ENCODE measurements at places on chromosomes 13 and 19.
A peak's percentile ranks its signal among the peaks of the same experiment; 100 is the strongest.

- DNase-seq: peak; percentile 42
Observed at GRCh38 chr13:106561551-106562170, 6.3 kb downstream of the ARGLU1 start.

GRCh38 chr19:17243211-17243829 lies 2.4 kb downstream of the NR2F6 start:
- DNase-seq: no peak

GRCh38 chr19:33653684-33654083 lies 31.9 kb downstream of the CHST8 start:
- no peak for DNase-seq

DNA sequence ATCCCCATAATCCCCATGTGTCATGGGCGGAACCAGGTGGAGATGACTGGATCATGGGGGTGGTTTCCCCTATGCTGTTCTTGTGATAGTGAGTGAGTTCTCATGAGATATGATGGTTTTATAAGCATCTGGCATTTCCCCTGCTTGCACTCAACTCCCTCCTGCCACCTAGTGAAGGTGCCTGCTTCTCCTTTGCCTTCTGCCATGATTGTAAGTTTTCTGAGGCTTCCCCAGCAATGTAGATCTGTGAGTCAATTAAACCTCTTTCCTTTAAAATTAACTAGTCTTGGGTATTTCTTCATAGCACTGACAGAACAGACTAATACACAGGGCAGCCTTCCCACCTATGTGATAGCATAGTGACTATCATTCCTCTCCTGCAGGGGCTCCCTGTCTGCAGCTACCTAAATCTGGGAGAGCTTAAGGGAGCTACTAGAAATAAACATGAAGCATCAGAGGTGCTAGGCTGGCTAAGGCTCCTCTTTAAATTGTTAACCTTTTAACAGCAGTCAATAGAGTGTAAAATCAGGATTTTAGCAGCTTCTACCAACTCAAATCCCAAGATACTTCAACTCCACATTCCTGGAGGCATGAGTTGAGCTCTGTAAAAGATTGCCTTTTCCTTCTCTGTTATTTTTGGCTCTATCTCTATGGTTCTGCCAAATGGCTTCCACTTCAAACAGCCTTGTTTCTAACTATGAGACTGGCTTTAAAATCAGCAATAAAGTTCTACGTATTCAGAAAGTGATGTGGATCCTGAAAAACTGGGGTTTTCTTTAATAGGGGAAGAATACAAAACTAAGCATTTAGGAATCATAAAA lies 112.3 kb downstream of the VWA8 start:
- DNase-seq: no peak

DNA sequence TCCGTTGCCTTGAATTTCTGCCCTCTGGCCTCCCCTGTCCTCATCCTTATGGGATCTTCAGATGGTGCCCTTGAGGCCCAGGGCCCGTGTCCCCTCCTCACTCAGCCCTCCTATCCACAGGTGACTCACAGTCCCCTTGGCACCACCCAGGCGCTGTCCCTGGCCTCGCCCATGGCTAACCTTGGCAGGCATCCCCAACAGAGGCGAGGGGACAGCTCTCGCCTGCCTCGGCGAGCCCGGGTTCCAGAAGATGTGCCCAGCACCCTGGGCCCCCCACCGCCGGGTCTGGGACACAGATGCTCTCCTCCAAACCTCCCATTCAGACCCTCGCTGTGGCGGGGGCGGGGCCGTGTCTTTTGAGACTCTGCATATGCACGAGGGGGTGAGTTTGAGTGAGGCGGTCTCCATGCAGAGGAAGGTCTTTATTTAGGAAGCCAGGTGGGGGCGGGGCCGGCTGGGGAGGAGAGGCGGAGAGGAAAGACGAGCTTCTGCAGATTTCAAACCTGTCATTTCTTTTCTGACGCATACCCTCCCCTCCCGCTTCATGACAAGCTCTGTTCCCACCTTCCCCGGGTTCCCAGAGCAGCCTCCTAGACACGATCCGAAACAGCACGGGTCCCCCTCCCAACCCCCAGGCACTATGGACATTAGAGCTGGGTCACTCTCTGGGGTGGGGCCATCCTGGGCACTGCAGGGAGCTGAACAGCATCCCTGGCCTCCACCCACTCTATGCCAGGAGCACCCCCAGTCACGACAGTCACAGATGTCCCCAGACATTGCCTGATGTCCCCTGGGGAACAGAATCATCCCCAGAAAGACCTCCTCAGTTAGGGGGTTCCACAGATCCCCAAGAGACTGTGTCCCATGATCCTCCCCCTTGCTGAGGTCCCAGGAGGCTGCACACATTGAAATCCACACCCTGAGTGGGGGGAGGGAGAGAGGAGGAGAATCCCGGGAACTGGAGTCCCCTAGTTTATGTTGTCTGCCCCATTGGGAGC lies 48.5 kb downstream of the GNG7 start:
- DNase-seq: no peak

DNA sequence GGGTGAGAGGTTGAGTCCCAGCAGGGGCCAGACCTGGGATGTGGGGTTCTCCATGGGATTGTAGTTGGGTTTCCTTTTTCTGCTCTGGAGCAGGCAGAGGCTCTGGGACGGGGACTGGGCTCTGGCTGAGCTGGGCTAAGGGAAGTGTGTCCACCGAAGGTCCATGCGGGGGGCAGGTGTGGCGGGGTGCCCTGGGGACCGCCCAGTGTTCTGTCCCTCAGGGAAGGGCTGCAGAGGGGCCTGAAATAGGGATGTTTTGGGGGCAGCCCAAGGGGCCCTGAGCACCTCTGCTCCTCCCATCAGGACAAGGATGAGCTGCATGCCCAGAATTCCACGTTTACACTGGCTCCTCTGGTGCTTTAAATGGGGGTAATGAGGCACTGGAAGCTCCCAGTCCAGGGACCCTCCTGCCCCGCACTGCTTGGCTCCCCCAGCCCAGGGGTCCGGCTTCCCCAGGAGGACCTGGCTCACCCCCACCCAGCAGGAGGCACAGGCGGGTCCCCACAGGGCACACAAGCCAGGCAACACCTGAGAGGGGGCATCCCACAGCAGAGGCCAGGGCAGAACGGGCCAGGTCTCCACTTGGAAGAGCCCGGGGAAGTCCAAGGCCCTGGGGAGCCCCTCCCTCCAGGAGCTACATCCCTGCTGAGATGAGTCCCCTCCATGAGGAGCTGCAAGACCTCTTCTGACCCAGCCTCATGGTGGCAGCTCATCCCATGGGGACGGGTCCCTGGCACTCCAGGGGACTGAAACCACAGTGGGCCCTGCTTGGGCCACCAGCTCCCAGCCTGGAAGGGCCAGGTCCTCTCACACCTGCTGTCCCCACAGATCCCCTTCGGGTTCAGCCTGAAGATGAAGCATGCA lies 14.7 kb upstream of the ZNF14 start:
- DNase-seq: no peak

GRCh38 chr13:33403807-33404362 lies 118.3 kb upstream of the STARD13 start:
- DNase-seq: no peak

- no peak for DNase-seq
Observed at GRCh38 chr13:48892053-48892687, 83.5 kb upstream of the FNDC3A start.

DNA sequence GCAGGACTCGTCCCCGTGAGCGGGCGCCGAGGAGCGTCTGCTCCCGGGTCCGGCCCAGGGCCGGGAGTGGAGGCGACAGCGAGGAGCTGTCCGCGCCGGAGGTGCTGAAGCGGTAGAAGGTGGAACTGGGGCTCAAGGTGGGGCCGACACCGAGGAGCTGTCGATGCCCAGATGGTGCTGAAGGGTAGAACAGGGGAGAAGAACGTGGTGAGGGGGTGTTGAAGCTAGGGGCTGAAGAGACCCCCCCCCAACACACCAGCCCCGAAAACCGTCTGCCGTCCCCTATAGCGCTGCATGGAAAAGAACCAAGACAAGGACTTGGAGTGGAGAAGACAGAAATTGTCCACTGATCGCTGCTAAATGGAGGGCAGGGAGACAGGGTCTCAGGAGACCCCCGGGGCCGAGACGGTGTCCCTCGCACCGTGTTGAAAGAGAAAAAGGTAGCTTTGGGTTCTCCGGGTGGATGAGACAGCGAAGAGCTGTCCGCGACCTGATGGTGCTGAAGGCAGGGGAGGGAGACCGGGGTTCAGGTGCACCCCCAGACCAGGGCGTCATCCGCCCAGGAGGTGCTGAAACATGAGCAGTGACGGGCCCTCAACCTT lies 7.1 kb upstream of the PDE4C start:
- no peak for DNase-seq

- no peak for DNase-seq
Observed at GRCh38 chr13:91863699-91864098, 465.3 kb downstream of the GPC5 start.

GRCh38 chr13:114106526-114106925 lies 25.9 kb downstream of the RASA3 start:
- no peak for DNase-seq

DNA sequence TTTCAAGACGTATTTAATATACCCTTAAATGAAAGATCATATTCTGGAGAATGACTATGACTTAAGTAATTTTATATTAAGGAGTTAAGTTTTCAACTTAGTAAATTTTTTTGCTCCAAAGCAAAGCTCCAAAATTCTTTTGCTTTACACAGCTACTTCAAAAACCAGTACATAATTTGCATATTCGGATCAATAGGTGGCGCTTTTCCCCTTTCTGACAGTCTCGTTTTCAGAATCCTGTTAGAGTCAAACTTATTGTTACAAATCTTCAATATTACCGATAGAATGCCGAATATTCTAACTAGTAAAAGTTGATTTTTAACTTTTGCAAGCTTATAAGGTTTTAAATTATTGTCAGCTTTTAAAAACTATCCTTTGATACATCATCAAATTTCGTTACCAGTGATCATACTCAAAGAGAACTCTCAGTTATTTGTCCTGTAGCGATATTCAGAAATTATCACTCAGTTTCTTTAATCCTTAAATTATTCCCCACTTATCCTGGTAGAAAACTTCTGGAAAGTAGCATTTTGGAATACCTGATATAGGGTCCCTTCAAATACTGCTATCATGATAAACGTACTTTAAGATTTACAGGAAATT lies 852.7 kb upstream of the KLHL1 start:
- DNase-seq: no peak

GRCh38 chr13:49627831-49628652 lies at the start of gene ARL11:
Gene ARL11 (plus strand): TSS chr13:49628507. CDS start chr13:49630448, 1,941 bp downstream.
- peak; percentile 15 for DNase-seq

GRCh38 chr13:111255228-111255790 lies 65.1 kb upstream of the TEX29 start:
- DNase-seq: no peak

GRCh38 chr13:77374786-77375185 lies 47.9 kb upstream of the MYCBP2 start:
- no peak for DNase-seq

GRCh38 chr13:51619614-51620013 lies 35.4 kb downstream of the WDFY2 start:
- no peak for DNase-seq

DNA sequence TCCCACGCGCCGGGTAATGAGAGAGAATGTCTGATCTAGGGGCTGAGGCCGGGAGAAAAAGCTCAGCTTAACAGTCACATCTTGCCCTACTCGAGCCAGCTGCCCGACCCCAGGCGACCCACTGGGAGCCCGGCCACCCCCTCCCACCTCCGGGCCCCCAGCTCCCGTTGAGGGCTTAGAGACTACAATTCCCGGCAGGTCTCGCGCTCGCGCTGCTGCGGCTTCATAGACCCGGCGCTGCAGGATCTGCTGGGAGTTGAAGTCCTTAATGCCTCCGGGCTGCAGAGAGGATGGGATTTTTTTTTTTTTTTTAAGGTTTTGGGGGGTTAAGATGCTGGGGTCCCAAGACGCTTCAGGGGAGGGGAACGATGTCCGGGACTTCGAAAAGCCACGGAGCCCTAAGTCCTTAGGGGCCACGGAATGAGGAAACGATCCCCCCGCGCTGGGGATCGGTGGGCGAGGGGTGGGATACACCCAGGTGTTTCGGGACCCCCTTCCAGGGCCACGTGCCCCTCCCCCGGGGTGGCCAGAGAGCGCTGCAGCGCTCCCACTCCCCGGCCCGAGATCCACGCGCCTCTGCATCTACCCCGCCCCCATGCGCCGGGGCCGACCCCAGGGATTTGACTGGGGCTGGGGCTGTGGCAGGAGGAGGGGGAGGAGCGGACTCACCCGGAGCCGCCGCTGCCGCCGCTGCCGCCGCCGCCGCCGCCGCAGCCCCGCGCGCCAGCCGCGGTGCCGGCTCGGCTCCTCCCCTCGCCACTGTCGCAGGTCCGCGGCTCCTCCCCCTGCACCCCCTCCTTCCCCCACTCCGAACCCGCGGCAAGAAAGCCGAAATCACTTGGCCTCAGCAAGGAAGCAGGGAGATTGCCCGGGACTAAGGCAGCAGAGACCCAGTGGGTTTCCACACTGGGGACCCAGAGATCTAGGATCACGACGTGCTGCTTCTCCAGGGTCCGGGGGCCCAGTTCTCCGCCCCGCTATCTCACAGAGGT lies at the start of gene SYT3:
SYT3 (minus strand) TSS at position 761 of the 992 bp plus-strand sequence. CDS start 2,470 bp downstream, outside the sequence.
- DNase-seq: peak; percentile 22

GRCh38 chr19:49689133-49690078 lies at the start of gene ADM5:
Gene ADM5 (plus strand): TSS chr19:49689594. CDS start chr19:49689838, 244 bp downstream.
- no peak for DNase-seq

DNA sequence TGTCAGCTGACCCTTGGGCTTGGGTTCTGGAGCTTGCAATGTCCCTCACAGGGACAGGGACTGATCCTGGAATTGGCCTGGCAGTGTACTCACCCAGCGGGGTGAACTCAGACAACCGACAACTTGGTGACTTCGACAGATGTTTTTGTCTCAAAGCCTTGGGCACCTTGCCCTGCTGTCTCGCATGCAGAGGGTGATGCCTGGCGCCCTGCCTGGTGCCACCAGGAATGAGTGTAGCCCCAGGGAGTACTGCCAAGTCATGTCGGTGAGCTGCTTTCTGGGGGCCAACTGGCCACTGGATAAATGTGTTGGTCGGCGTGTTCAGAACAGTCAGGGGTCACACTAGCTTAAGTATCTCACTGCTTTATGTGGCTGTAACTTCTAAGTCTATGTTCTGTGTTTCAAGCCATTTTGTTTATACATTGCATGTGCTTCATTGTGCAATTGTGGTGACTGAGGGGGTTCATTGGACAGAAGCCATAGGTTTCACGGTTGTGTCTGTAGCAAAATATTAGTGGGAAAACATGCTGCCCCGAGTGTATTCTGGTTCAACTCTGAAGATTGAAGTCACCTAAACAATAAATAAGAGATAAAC lies 96.3 kb upstream of the TNFSF11 start:
- no peak for DNase-seq

GRCh38 chr19:19342086-19343015 lies 21.7 kb downstream of the MAU2 start:
- no peak for DNase-seq

- DNase-seq: no peak
Observed at GRCh38 chr19:55405638-55406037, 1.9 kb downstream of the UBE2S start.
